ENCODE measurements at places on chromosomes 13 and 19.

DNA sequence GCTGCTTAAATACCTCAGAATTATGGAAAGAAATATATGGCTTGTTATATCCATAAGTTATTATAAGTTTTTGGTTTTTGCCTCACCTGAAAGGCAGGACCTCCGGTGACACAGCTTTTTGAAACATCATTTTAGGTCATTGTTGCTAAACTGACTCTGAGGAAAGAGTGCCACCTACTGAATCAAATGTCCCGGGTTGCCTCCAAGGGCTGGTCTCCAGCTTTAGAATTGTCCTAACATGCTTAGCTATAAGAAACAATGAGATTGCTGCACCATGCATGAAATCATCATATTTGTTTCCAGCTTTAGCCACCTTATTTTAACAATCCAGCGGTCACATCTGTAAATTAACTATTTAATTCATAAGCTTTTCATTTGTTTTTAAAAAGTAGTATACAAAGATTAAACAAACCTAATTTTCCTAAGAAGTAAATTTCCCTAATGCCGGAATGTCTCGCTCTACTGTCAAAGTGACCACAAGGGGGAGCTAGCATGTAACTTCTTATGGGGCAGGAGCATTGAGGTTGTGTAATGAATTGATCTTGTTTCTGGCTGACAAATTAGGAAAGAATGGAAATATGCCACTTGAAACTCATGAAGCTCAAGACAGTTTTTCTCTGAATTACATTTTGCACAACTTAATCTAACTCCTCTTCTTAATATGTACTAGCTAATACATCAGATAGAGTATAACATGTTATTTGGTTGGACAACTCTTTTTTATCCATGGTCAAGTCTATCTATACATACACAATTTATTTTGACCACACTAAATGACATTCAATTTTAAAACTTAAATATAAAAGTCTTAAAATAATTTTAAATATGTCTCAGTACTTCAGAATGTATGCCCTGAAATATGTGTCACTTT, 6.7 kb upstream of the PCDH17 start:
- no peak for DNase-seq

- DNase-seq: no peak
These were observed 10.1 kb downstream of the FOSB start for GRCh38 chr19:45477713-45478453.

- DNase-seq: no peak
These were observed 86.5 kb downstream of the NUFIP1 start for GRCh38 chr13:44902738-44903137.

GRCh38 chr19:13056052-13056660, 46.5 kb downstream of the LYL1 start:
- no peak for DNase-seq

GRCh38 chr13:51070005-51070649, 40.9 kb downstream of the C13orf42 start:
- peak; percentile 69 for DNase-seq

DNA sequence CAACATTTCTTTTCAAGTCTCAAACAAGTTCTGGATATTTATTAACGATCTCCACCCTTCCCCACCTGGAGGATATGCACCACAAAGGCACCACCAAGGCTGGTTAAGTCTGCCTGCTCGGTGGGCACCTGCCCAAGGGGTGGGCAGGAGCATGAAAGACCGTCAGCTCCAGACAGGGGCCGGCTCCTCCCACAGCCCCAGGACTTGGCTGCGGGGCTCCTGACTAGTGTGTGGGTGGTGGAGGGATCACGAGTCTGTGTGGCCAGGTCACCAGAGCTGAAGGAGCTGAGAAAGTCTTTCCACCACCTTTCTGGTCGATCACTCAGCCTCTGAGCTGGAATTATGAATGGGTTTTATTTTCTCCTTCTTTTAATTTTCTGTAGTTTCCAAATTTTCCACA, 7.8 kb downstream of the SLC7A1 start:
- no peak for DNase-seq

DNA sequence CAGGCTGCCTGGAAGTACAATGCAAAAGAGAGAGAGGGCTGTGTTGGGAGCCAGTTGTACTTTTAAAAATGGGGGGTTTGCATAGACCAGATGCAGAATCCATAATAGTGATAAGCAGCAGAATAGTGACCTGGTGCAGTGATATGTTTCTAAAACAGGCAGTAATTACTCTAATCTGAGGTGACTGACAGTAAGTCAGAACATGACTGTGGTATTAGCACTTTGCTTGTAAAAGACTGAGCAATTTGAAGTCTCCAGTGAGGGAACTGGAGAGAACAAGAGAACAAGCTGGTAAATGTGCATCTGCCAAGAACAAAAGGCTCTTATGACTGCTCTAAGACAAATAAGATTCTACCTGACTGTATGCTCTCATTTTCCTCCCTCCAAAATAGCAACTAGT, 383.4 kb downstream of the ITGBL1 start:
- no peak for DNase-seq

DNA sequence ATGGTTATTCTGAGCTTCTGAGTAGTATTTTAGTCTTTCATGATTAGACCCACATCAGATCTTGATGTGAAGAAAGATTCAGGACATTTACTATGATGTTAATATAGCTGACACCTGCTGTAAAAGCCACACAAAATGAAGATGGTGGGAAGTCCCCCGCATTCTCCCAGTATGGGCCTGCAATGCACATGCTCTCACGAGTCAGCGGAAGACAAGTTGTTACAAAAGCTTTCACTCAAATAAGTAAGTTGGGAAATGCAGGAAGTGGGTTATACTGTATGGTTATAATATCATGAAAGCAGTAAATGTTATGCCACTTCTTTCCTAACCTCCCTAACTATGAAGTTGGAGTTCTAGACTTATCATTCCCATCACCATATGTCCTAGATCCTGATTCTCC, 171.9 kb downstream of the KLF5 start:
- DNase-seq: no peak

Measured in naive B cell (primary cell).